Fibroblast of gingiva (primary cell): ENCODE measurements at places on chromosomes 13 and 19.
A peak's percentile ranks its signal among the peaks of the same experiment; 100 is the strongest.

DNA sequence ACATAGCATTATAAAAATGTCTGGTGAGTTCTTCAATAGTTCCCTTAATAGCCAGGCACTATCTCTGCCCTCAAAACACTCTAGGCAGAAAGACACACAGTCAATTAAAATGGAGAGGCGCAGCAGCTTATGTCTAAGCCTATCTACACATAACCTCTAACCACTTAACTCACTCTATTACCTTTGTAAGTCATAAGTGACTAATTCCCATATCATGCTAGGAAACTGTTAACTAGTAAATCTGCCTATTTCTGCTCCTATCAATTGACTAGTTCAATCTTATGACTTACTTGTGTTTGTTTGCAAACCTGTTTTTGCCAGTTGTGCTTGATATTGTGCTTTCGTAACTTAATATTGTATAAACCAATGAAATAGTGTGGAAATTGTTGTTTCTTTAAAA lies 3.2 kb downstream of the CCDC122 start:
- no peak for DNase-seq

- DNase-seq: no peak
These were observed 86.1 kb downstream of the ZNF737 start for GRCh38 chr19:20479483-20479882.

- DNase-seq: no peak
These were observed 66.7 kb downstream of the PEX11G start for GRCh38 chr19:7421941-7422744.

DNA sequence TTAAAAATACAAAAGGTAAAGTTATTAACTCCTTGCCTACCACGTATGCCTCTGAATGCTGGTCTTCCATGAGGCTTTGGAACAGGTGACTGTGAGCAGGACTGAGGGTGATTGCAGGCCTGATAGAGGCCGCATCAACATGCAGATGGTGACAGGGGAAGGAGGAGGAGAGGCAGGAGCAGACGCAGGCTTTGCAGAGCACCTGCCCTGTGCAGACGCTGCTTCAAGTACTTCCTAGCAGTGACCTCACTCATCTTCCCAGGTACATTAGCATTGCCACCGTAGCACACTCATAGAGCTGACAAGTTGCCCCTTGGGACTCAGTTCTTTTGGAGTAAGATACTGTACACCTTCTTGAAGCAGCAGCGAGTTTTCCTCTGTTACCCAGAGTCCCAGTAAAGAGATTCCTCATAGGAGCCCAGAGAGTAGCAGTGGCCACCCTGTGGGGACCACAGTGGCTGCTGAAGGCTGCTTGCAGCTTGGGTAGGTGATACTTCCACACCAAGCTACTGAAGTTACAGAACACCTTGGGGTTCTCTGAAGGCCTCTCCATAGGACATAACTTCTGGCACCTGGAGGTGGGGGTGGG lies 56.0 kb downstream of the ZNF536 start:
- no peak for DNase-seq

- DNase-seq: peak; percentile 15
These were observed 40.5 kb downstream of the DZIP1 start for GRCh38 chr13:95603887-95604555.

- DNase-seq: no peak
These were observed 130.0 kb downstream of the SIPA1L3 start for GRCh38 chr19:38036707-38037611.

GRCh38 chr19:42018503-42019193 lies 24.6 kb upstream of the ATP1A3 start:
- DNase-seq: no peak

DNA sequence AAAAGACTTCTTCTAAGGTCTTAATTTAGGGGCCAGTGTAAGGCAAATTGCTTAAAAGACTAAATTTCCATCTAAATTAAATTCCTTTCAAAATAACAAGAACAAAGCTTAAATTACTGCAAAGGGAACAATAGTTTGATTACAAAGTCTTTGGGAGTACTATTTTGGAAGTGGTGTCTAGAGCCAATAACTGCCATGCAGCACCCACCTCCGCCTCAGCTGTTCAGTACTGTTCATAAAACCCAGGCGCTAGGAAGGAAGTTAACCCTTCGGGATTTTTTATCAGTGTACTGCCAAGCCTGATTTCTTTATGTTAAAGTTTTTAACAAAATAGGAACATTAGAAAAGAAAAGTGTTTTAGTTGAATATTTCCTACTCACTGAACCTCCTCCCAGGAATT lies 210.1 kb downstream of the LIG4 start:
- no peak for DNase-seq

- no peak for DNase-seq
These were observed 97.9 kb upstream of the RNF113B start for GRCh38 chr13:98274921-98275487.

DNA sequence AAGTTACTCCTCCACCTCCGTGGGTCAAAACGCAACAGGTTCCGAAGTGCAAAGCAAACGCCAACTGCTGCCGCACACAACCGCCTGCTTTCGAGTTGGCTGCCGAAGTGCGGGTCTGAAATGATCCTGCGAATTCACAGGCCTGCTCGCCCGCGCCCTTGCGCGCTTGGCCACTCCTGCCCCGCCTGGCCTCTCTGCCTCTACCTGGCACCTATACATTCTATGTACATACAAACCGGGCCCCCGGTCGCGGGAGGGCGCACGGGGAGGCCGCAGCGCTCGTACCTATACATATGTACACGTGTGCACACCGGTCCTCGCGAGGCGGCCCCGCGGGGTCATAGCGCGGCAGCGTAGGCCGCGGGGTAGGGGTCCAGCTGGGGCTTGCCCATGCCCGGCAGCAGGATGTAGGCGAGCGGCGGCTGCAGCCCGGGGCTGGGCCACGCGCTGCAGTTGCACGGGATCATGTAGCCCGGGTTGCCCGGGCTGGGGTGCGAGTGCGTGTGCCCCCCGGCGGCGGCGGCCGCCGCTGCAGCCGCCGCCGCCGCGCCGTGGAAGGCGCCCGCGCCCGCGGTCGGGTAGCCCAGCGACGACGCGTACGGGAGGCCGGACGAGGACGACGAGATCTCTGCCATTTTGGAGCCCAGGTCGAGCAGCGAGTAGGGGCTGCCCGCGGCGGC lies 1.3 kb downstream of the SOX21 start:
- no peak for DNase-seq

DNA sequence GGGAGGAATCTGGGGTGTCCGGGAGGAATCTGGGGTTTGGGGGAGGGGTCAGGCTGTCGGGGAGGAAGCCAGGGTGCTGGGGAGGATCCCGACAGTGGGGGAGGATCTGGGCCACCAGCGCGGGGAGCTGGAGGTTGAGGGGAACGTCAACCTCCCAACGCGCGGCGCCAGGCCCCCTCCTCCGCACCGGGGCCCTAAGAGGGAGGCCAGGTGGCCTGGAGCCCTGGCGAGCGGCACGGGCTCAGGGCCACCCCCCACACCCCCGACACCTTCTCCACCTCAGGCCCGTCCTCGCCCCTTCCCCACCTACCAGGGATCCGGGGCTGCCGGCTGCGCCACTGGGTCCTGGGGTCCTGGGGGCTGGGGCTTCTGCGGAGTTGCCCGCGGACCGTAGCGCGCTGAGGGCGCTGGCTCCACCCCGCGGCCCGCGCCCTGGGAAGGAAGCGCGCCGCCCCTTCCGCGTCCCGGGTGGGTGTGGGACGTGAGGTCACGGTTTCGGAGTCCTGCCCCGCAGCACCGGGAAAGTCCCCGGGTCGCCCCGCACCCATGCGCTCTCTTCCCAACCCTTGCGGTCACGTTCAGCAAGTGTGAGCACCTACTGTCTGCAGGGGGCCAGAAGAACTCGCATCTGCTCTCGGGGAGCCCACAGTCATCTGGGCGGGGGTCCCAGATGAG lies at the start of gene TICAM1:
Gene TICAM1, minus strand, starts transcription at position 409 of the 675 bp plus-strand sequence. CDS start 13,335 bp downstream, outside the sequence.
- peak; percentile 62 for DNase-seq

- DNase-seq: no peak
These were observed 830 bp downstream of the MICOS13 start for GRCh38 chr19:5679289-5680083.

DNA sequence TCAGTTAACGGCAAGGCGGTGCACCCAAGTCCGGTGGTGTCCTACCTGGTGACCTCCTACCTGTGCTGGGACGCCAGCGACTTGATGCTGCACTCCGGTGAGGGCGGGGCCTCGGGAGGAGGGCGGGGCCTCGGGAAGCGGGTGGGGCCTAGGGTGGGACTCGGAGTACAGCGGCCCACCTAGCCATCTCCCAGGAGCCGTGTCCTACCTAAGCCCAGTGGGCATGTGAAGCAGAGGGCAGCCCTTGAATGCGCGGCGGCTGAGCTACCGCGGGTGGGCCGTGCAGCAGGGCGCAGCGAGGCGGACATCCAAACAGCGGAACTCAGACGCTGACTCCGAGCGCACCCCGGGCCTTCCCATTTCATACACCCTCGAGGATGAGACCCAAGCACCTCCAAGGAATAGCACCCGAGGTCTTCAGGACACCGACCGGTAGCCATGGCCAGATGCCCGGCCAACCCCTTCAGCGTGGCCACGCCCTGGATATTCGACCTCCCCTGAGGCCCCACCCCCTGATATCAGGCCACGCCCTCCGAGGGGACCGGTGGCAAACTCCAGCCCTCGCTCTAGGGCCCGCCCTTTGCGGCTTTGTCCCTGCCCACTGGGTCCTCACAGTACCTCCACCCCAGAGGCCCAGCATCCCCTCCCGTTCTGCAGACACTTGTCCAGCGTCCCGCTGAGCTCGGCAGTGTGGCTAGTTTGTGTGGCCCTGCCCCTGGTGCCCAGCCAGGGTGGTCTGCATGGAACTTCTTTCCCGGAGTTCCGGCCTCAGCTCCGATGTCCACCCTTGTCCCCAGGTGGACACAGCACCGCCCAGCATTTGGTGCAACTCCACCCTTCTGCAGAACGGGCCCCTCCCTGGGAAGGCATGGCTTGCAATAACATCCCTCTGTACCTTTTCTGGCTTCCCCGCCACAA lies 5.4 kb downstream of the KLK1 start:
- DNase-seq: no peak

DNA sequence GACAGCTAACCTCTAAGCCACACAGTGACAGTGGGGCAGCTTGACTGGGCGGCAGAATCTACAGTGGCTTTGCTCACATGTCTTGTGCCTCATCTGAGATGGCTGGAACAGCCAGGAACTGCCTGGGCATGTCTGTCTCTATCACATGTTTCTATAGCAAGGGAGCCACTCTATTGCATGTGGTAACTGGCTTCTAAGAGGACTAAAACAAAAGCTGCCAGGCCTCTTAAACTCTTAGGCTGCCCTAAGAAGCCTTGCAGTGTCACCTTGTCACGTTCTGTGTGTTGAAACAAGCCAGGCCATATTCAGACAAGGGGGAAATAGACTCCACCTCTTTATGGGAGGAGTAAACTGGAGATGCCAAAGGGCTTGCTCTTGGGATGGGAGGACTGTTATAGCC lies 122.9 kb upstream of the MAB21L1 start:
- no peak for DNase-seq

GRCh38 chr19:19039901-19040300 lies 6.5 kb downstream of the ARMC6 start:
- no peak for DNase-seq
